Body of pancreas (tissue), 4 donors: ENCODE measurements at places on chromosomes 1 and 21. TPM values are rescaled to one million over a fixed set of nuclear protein-coding genes. Genes with fewer than 3 reads are reported as not detected.
A peak's percentile ranks its signal among the peaks of the same experiment; 100 is the strongest.

DNA sequence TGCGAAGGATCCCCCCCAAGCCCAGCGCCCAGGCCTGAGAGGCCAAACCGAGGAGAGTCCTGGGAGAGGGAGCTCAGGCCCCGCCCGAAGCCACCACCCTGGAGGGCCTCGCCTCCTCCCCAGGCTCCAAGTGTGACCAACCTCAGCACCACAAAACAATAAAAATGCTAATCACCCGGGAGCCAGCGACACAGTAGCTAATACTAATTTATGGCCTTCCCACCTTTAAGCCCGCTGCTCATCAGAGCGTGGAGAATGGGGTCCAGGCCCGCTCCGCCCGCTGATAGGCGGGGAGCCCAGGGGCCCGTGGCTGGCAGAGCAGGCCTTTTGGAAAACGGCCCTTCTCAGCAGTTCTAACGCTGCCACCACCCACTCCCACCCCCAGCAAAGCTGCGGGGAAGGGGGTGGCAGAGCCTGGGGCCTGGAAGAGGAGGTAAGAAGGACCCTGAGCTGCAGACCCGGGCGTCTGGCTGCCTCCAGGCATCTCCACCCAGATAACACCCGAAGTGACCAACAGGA, 20.4 kb upstream of the TAS1R2 start:
- H3K36me3 ChIP-seq, result no peaks in the 10 kb centered on the region
- DNase-seq, result no peak
- no peaks in the 10 kb centered on the region for H3K27me3 ChIP-seq
- no peak overlapping the region for H3K27ac ChIP-seq
- H3K4me3 ChIP-seq, result no peak overlapping the region

GRCh38 chr1:36306210-36306901, at the start of gene SH3D21:
TSS of gene SH3D21 (plus strand) at chr1:36306368. CDS start at chr1:36306421, 53 bp downstream.
- H3K27ac ChIP-seq, result peak within 1 kb of the TSS; percentile 16
- H3K4me1 ChIP-seq, result peaks cover 19% of the 10 kb centered on the region
- H3K36me3 ChIP-seq, result peaks cover 5% of the 10 kb centered on the region
- H3K27me3 ChIP-seq, result no peaks in the 10 kb centered on the region

Gene SPRR5
- total RNA-seq, result not detected

Gene NR5A2
- total RNA-seq, result 202 TPM

- H3K36me3 ChIP-seq, result no peaks in the 10 kb centered on the region
- H3K4me3 ChIP-seq, result no peak overlapping the region
- DNase-seq, result no peak
- no peaks in the 10 kb centered on the region for H3K4me1 ChIP-seq
Observed at GRCh38 chr1:31460027-31460426, 47.0 kb downstream of the SERINC2 start.

- no peaks in the 10 kb centered on the region for H3K4me1 ChIP-seq
- no peak overlapping the region for H3K27ac ChIP-seq
- peaks cover 2% of the 10 kb centered on the region for H3K36me3 ChIP-seq
- H3K27me3 ChIP-seq, result no peaks in the 10 kb centered on the region
- H3K4me3 ChIP-seq, result no peak overlapping the region
Observed at GRCh38 chr1:162367772-162368171, 8.9 kb downstream of the SPATA46 start.

GRCh38 chr1:226952118-226952441, 12.0 kb downstream of the COQ8A start:
- peaks cover 73% of the 10 kb centered on the region for H3K4me1 ChIP-seq
- H3K36me3 ChIP-seq, result no peaks in the 10 kb centered on the region
- no peak overlapping the region for H3K27ac ChIP-seq
- no peak for DNase-seq

Gene RAP1GAP
- 46.5 TPM for total RNA-seq

DNA sequence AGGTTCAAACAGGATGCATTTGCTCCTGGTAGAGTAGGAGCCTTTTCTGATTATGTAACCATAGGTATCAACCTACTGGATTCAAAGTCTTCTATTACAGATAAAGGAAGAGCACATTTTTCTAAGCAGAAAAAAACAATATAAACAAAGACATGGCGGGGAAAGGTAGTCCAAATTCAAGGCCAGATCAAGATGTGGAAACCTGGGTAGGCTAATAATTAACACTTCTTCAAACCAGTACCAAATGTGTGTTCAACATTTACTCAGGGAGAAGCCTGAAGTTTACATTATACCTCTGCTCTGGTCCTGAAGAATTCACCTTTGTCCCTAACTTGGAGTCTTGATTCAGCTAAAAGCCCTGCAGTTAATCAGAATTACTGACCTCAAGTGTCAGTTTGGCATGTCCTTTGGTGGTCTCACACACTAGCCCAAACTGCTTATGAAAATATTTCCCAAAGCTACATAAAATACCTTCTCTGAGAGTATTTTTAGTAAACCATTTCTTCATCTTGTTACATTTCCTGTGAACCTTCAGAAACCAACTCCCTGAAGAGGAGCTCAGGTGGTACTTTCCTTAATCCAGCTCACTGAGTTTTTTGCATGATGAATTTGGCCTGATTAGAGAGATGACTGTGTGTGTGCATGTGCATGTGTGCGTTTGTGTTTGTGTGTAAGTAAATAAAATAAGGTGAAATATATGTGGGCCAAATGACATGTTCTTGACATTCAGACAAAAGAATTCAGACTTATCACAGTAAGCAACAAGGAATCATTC, 70.2 kb downstream of the TOR3A start:
- H3K36me3 ChIP-seq, result no peaks in the 10 kb centered on the region
- no peaks in the 10 kb centered on the region for H3K27me3 ChIP-seq
- DNase-seq, result no peak
- peaks cover 28% of the 10 kb centered on the region for H3K4me1 ChIP-seq
- H3K27ac ChIP-seq, result peak overlapping the region; percentile 37

GRCh38 chr1:63693944-63694571, 79.8 kb upstream of the ROR1 start:
- H3K27ac ChIP-seq, result no peak overlapping the region
- H3K4me3 ChIP-seq, result no peak overlapping the region
- no peaks in the 10 kb centered on the region for H3K36me3 ChIP-seq
- H3K27me3 ChIP-seq, result no peaks in the 10 kb centered on the region

DNA sequence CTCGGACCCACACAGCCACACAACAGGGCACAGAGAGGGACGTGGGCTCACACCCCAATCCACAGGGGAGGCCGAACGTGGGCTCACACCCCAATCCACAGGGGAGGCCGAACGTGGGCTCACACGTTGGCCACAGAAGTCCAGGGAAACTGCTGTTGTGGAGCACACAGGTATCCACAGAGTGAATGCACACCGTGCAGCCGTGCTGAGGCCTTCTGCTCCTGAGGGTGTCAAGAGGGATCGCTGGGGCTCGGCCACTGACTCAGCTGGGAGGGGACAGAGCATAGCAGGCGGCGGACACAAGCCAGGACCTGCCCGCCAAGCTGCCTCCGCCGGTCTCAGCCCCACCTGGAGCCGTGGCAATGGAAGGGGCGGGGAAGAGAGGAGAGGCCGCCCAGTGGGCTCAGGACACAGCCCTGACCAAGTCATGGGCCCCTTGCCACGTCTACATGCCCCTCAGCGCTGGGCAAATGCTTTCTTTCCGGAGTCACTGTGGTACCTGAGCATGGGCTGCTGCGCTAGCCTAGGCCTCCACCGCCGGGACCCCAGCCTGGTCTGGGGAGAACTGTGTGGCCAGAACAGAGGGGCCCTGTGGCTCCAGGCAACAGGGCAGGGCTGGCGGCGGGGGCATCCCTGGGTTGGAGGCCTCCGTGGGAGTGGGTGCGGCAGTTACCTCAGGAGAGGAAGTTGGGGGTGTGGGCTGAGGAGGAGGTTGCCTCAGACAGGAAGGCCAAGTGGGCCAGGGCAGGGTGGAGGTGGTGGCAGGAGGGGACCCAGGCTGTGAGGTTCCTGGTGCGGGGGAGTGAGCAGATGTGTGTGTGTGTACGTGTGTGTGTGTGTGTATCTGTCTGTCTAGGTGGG, 1.2 kb downstream of the SYTL1 start:
- peak; percentile 88 for DNase-seq
- peak overlapping the region; percentile 85 for H3K27ac ChIP-seq
- H3K4me1 ChIP-seq, result peaks cover 27% of the 10 kb centered on the region
- peak overlapping the region; percentile 37 for H3K4me3 ChIP-seq

Gene IL19
- not detected for total RNA-seq

Gene CFHR3
- total RNA-seq, result not detected

DNA sequence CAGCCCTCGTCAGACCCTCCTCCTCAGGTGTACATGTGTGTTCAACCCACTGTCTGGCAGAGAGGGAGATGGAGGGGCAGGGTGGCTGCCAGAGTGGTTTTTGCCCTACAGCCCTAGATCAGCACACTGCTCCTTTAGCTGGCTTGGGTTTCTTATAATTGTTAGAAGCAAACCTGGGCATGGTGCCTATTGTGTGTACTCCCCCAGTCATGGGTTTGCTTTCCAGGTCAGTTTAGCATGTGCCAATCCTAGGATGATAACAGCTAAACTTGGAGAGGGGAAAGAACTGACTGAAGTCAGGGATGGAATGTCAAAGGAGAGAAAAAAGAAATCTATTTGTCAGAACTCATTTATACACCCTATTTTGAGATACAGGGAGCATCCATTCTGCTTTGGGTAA, 63.3 kb downstream of the UCK2 start:
- H3K4me3 ChIP-seq, result no peak overlapping the region
- no peaks in the 10 kb centered on the region for H3K27me3 ChIP-seq
- no peak for DNase-seq
- H3K36me3 ChIP-seq, result no peaks in the 10 kb centered on the region
- no peak overlapping the region for H3K27ac ChIP-seq

DNA sequence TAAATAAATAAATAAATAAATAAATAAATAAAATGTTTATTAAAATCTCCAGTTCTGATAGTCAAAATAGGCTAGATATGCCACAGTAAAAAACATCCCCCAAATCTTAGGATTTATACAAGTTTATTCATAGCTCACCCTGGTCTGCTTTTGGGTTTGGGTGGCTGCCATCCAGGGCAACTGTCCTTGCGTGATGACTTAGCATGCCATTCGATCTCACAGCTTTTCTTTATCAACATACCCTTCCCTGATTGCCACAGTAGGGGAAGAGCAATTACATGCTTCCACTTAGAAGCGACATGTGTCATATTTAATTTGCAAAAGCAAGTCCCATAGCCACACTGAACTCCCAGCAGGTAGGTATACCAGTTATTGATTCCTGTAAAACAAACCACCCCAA, 52.7 kb downstream of the TEX35 start:
- DNase-seq, result no peak
- no peak overlapping the region for H3K27ac ChIP-seq

Gene ACTL8
- total RNA-seq, result not detected

DNA sequence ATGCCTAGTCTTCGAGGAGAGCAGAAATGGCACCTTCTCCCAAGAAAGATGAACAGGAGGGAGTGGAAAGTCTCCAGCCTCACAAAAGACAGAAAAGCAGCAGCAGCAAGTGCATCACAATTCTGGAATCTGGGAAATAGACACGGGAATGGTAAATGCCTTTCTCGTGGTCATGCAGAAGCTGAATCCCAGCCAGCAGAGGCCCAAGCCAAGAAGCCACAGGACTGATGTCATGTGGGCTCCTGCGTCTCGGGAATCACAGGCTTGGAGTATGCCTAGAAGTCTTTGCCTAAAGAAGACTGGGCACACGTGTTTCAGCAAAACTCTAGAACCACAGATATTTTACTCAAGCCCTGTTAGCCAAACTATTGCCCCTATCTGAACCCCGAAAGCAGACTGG, 260.3 kb upstream of the PLD5 start:
- H3K4me1 ChIP-seq, result no peaks in the 10 kb centered on the region
- no peak overlapping the region for H3K27ac ChIP-seq
- DNase-seq, result no peak
- H3K36me3 ChIP-seq, result no peaks in the 10 kb centered on the region
- H3K4me3 ChIP-seq, result no peak overlapping the region
- no peaks in the 10 kb centered on the region for H3K27me3 ChIP-seq

DNA sequence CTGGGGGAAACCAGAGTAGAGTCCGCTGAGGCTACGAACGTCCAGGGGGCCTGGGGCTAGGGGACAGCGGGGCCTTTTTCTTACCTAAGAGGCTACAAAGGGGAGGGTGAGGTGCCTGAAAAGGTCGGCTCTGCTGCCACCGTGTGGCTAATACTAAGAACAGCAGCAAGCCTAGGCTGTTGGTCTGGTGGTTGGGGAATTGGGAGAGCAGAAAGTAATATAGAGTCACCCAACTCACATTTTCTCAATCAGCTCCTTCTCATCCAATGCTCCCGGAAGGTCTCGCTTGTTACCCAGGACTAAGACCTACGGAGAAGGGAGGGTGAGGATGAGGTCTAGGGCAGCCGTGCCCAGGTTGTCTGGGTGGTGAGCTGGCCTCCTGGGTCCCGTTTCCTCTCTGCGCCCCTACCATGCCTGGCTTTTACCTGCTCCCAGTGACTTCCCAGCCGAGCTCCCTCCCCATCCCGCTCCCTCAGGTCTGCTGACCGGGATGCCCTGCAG, 9.3 kb downstream of the ARL8A start:
- peak; percentile 61 for DNase-seq
- H3K36me3 ChIP-seq, result peaks cover 4% of the 10 kb centered on the region
- H3K27me3 ChIP-seq, result no peaks in the 10 kb centered on the region
- H3K4me1 ChIP-seq, result peaks cover 42% of the 10 kb centered on the region

Gene VWA5B1
- not detected for total RNA-seq

- peaks cover 11% of the 10 kb centered on the region for H3K4me1 ChIP-seq
- no peaks in the 10 kb centered on the region for H3K27me3 ChIP-seq
- no peaks in the 10 kb centered on the region for H3K36me3 ChIP-seq
- H3K4me3 ChIP-seq, result no peak overlapping the region
Observed at GRCh38 chr1:43466403-43466802, 12.7 kb upstream of the HYI start.

DNA sequence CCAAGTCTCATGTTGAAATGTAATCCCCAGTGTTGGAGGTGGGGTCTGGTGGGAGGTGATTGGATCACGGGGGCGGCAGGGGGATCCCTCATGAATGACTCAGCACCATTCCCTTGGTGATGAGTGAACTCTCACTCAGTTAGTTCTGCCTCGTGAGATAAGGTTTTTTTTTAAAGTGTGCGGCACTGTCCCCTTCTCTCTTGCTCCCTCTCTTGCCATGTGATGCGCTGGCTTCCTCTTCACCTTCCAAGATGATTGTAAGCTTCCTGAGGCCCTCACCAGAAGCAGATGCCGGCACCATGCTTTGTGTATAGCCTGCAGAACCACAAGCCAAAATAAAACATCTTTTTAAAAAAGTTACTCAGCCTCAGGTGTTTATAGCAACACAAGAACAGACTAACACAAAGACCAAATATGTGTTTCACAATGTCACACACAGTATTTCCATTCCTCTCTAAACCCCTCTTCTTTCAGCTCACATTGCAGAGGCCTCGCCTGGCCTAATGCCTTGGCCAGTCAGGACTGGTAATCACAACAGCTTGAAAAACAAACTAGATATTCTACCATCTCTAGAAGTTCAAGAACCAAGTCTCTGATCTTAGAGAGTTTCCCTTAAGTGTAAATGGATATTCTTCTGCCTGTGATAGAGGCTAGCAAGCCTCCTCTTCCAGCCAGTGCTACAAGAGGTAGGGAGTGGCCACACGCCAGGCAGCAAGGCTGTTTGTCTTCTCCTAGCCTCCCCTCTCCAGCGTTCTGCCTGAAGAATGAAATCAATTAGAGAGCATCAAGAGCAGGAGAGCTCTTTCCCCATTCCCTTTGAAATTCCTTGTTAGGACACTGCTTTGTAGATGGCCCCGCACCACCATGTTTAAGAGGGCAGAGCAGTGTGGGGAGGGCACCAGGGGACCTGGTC, 19.6 kb upstream of the RAP1A start:
- no peak for DNase-seq
- H3K4me1 ChIP-seq, result no peaks in the 10 kb centered on the region
- H3K27me3 ChIP-seq, result no peaks in the 10 kb centered on the region
- no peaks in the 10 kb centered on the region for H3K36me3 ChIP-seq

GRCh38 chr1:61158591-61158990, 76.2 kb downstream of the NFIA start:
- peaks cover 23% of the 10 kb centered on the region for H3K4me1 ChIP-seq
- no peak overlapping the region for H3K4me3 ChIP-seq
- no peak for DNase-seq
- H3K36me3 ChIP-seq, result no peaks in the 10 kb centered on the region
- H3K27ac ChIP-seq, result no peak overlapping the region
- H3K27me3 ChIP-seq, result no peaks in the 10 kb centered on the region

Gene MTARC1
- total RNA-seq, result 71.5 TPM
